ENCODE measurements at places on chromosomes 4 and X.
A peak's percentile ranks its signal among the peaks of the same experiment; 100 is the strongest.

- H3K36me3 ChIP-seq, result peaks cover 55% of the 10 kb centered on the region
- H3K4me3 ChIP-seq, result no peak overlapping the region
- no peaks in the 10 kb centered on the region for H3K27me3 ChIP-seq
- peak overlapping the region; percentile 92 for H3K27ac ChIP-seq
These were observed 20.3 kb downstream of the P2RY8 start for GRCh38 chrX:1516596-1517104.

- H3K36me3 ChIP-seq, result peaks cover 11% of the 10 kb centered on the region
- H3K27ac ChIP-seq, result no peak overlapping the region
- H3K27me3 ChIP-seq, result no peaks in the 10 kb centered on the region
These were observed 23.5 kb downstream of the FMR1 start for GRCh38 chrX:147935156-147935758.

GRCh38 chr4:125043486-125043885 is 271.3 kb upstream of the FAT4 start:
- no peak overlapping the region for H3K27ac ChIP-seq
- no peaks in the 10 kb centered on the region for H3K36me3 ChIP-seq
- H3K27me3 ChIP-seq, result no peaks in the 10 kb centered on the region
- H3K4me3 ChIP-seq, result no peak overlapping the region
- no peak for DNase-seq

GRCh38 chrX:21740329-21741274 is 17.3 kb downstream of the SMPX start:
- no peak overlapping the region for H3K27ac ChIP-seq
- H3K36me3 ChIP-seq, result no peaks in the 10 kb centered on the region

DNA sequence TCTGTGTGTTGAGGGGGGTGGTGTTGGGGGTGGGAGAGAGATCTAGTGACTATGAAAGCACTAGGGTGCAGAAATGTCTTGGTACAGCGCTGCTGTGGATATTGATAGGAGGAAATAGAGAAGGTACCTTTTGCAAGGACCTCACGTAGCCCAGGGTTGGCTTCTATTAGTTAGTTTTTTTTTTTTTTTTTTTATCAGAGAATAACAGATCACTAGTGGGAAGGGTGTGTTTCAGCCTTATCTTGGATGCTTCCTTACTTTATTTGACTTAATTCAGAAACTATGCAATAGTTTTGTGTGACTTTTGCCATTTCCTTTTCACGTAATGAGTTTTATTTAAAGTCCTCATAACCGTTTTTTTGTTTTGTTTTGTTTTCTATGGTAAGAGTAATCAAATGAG is 16.4 kb upstream of the PGRMC2 start:
- peaks cover 2% of the 10 kb centered on the region for H3K4me1 ChIP-seq
- H3K27ac ChIP-seq, result no peak overlapping the region
- no peak overlapping the region for H3K4me3 ChIP-seq
- DNase-seq, result no peak
- H3K36me3 ChIP-seq, result peaks cover 28% of the 10 kb centered on the region

DNA sequence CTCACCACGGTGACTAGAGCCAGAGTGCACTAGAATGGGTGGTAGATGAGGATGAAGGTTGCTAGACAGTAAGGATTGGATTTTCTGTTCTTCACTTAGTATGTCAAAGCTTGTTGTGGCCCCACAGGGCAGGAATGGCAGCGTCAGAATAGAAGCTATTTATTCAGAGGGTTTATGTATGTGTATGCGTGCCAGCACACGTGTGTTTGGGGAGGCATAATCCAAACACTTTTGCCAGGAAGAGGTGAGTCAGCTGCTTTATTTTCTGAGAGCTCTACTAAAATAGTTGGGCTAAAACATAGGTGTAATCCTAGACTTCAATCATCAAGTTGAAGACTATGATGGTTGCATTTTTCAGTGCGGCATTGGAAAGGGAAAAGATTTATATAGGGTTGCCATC is 1.2 kb upstream of the MAGEE2 start:
- H3K4me3 ChIP-seq, result no peak overlapping the region
- DNase-seq, result no peak
- H3K27me3 ChIP-seq, result peaks cover 6% of the 10 kb centered on the region
- peaks cover 4% of the 10 kb centered on the region for H3K4me1 ChIP-seq

DNA sequence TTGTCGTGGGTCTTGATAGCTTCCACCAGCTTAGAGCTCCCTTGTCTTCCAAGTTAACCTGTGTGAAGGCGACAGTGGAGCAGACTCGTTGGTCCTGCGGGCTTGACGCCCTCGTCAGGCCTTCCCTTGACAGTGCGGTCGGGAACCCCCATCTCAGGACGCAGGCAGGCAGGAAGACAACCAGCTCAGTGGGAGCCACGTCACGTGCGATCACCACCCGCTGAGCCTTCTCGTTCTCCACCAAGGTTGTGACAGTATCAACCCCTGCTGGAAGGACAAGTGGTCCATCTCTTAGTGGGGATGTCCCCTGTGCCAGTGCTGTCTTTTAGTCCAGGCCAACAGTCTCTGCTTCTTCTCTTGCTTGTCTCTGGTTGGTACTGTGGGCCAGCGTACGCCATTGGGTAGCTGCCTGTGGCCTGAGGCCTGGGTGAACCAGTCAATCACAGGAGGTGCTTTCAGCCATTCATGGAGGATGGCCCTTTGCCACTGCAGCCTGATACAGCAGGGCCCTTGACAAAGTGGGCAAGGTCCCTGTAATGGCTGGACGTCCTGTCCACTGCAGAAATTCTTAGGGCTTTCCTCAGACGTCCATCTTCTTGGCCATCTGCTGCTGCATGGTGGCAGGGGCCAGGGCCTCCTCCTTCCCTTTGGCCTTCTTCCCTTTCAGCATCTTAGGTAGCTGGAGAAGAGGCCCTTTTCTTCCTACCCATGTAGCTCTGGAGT is 31.4 kb downstream of the RGS12 start:
- H3K27me3 ChIP-seq, result peaks cover 2% of the 10 kb centered on the region
- no peaks in the 10 kb centered on the region for H3K4me1 ChIP-seq
- H3K27ac ChIP-seq, result no peak overlapping the region
- no peak for DNase-seq

- H3K27me3 ChIP-seq, result no peaks in the 10 kb centered on the region
- peak; percentile 41 for DNase-seq
- peaks cover 48% of the 10 kb centered on the region for H3K4me1 ChIP-seq
- peak overlapping the region; percentile 71 for H3K4me3 ChIP-seq
- peak overlapping the region; percentile 98 for H3K27ac ChIP-seq
These were observed 16.4 kb downstream of the BANK1 start for GRCh38 chr4:101806914-101807313.

GRCh38 chrX:73876911-73877310 is 313.9 kb downstream of the CHIC1 start:
- H3K4me1 ChIP-seq, result no peaks in the 10 kb centered on the region
- DNase-seq, result no peak
- no peak overlapping the region for H3K4me3 ChIP-seq
- H3K36me3 ChIP-seq, result no peaks in the 10 kb centered on the region

DNA sequence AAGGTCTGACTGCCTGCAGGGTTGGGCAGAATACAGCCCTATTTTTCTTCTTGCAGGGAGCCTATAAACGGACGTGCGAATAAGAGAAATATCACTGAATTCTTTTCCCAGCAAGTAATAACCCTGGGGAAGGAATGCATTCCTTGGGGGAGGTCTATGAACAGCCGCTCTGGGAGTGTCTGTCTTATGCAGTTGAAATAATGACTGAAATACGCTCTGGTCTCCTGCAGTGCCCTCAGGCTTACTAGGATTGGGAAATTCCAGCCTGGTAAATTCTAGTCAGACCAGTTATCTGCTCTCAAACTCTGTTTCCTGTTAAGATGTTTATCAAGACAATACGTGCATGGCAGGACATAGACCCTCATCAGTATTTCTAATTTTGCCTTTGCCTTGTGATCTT is 72.1 kb upstream of the FAM241A start:
- no peak for DNase-seq
- no peak overlapping the region for H3K27ac ChIP-seq
- no peak overlapping the region for H3K4me3 ChIP-seq
- no peaks in the 10 kb centered on the region for H3K4me1 ChIP-seq

DNA sequence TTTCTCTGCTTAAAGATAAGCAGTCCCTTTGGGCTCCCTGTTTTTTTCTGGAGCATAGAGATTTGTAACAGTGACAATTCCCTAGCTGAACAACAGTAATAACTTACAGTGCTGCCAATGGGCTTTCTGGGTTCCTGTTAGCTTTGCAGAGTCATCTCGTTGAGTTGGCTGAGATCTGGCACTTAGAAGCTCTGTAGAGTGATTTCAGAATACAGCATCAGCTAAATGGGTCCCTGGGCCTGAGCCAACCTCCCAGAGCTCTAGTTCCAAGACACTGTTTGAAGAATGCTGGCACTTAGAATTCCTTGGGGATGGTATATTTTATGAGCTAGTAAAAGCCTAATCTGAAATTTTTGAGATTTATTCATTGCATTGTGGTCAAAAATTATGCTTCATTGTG is 43.5 kb upstream of the SERTM2 start:
- no peak for DNase-seq

- no peaks in the 10 kb centered on the region for H3K36me3 ChIP-seq
- no peak overlapping the region for H3K4me3 ChIP-seq
- peaks cover 8% of the 10 kb centered on the region for H3K27me3 ChIP-seq
- no peak for DNase-seq
- H3K27ac ChIP-seq, result no peak overlapping the region
These were observed 185.6 kb upstream of the S100G start for GRCh38 chrX:16464369-16464768.

GRCh38 chr4:164116286-164116685 is 621.8 kb downstream of the TMA16 start:
- H3K4me3 ChIP-seq, result no peak overlapping the region
- no peaks in the 10 kb centered on the region for H3K36me3 ChIP-seq
- H3K4me1 ChIP-seq, result no peaks in the 10 kb centered on the region
- no peak overlapping the region for H3K27ac ChIP-seq
- no peaks in the 10 kb centered on the region for H3K27me3 ChIP-seq

GRCh38 chrX:30620125-30620524 is 33.1 kb upstream of the GK start:
- H3K27ac ChIP-seq, result no peak overlapping the region
- H3K4me3 ChIP-seq, result no peak overlapping the region
- no peak for DNase-seq
- no peaks in the 10 kb centered on the region for H3K4me1 ChIP-seq

- peak overlapping the region; percentile 97 for H3K27ac ChIP-seq
- peaks cover 7% of the 10 kb centered on the region for H3K36me3 ChIP-seq
- H3K27me3 ChIP-seq, result no peaks in the 10 kb centered on the region
- peaks cover 32% of the 10 kb centered on the region for H3K4me1 ChIP-seq
These were observed 581 bp downstream of the DNAJB14 start for GRCh38 chr4:99945718-99946355.

- DNase-seq, result no peak
- H3K36me3 ChIP-seq, result no peaks in the 10 kb centered on the region
- no peak overlapping the region for H3K4me3 ChIP-seq
- H3K27ac ChIP-seq, result no peak overlapping the region
- no peaks in the 10 kb centered on the region for H3K4me1 ChIP-seq
- H3K27me3 ChIP-seq, result peaks cover 12% of the 10 kb centered on the region
These were observed 71.4 kb upstream of the PSAPL1 start for GRCh38 chr4:7506119-7506518.

- H3K27ac ChIP-seq, result no peak overlapping the region
- DNase-seq, result no peak
- H3K4me3 ChIP-seq, result no peak overlapping the region
- no peaks in the 10 kb centered on the region for H3K4me1 ChIP-seq
- H3K36me3 ChIP-seq, result no peaks in the 10 kb centered on the region
These were observed 364.2 kb upstream of the GALNTL6 start for GRCh38 chr4:171448919-171449481.

- H3K27me3 ChIP-seq, result no peaks in the 10 kb centered on the region
- no peaks in the 10 kb centered on the region for H3K4me1 ChIP-seq
- no peak overlapping the region for H3K4me3 ChIP-seq
These were observed 101.2 kb downstream of the ZNF674 start for GRCh38 chrX:46444011-46444410.

DNA sequence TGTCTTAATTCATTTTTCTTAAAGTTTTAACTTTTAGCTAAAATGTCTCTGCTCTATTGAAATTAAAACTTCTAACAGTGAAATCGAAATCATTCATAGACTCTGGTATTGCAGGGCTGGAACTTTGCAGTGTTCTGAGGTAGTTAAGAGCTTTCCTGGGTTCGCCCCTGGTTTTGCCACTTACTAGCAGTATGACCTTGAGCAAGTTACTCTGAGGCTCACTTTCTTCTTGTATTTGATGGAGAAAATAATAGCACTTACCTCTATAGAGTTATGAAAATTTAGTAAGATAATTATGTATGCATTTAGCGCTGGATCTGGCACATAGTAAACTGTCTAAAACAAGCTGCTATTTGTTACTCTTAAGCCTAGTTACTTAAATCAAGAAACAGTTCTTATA is 1.7 kb downstream of the SLAIN2 start:
- H3K27ac ChIP-seq, result peak overlapping the region; percentile 39
- no peak for DNase-seq
- peak overlapping the region; percentile 38 for H3K4me3 ChIP-seq
- H3K36me3 ChIP-seq, result peaks cover 4% of the 10 kb centered on the region

DNA sequence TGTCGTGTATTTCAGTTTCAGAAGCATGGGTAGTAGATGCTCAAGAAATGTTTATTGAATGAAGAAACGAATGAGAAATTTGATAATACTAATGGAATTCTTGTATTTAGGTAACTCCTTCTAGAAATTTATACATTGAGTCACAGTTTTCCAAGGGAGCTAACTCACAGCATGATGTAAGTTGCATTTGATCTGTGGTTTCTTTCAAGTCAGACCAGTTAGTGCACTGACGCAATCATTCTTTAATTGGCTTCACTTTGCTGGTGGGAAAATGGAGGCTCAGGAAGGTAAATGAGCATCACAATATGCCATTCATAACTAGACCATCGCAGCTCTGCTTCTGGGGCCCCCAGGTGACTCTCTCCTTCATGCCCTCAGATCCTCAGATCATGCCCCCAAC is 17.3 kb upstream of the CWH43 start:
- no peak overlapping the region for H3K27ac ChIP-seq
- no peaks in the 10 kb centered on the region for H3K4me1 ChIP-seq
- no peak overlapping the region for H3K4me3 ChIP-seq
- no peak for DNase-seq

DNA sequence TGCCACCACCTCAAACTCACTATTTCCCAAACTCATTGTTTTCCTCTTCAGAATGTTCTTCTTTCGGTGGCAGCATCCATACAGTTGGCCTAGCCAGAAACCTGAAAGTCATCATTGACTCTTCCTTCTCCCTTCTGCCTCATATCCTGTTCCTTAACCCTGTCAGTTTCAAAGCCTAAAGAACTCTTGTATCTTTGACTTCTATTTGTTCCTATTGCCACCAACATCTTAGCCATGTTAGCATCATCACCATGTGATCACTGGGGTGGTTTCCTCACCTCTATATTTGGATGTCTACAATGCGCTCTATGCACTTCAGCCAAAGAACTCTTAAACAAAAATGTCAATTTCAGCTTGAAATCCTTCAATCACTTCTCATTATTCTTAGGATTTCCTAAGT is 29.0 kb downstream of the DDX60L start:
- peak overlapping the region; percentile 19 for H3K27ac ChIP-seq
- peaks cover 28% of the 10 kb centered on the region for H3K36me3 ChIP-seq
- no peaks in the 10 kb centered on the region for H3K27me3 ChIP-seq
- H3K4me1 ChIP-seq, result peaks cover 7% of the 10 kb centered on the region
- no peak overlapping the region for H3K4me3 ChIP-seq

Data from memory B cell (primary cell).